NCI-H82 (cell line): ENCODE measurements at places on chromosomes 16 and 17.
A peak's percentile ranks its signal among the peaks of the same experiment; 100 is the strongest.

- DNase-seq: no peak
Measured at GRCh38 chr17:35499548-35499947, 37.9 kb downstream of the SLFN12L start.

DNA sequence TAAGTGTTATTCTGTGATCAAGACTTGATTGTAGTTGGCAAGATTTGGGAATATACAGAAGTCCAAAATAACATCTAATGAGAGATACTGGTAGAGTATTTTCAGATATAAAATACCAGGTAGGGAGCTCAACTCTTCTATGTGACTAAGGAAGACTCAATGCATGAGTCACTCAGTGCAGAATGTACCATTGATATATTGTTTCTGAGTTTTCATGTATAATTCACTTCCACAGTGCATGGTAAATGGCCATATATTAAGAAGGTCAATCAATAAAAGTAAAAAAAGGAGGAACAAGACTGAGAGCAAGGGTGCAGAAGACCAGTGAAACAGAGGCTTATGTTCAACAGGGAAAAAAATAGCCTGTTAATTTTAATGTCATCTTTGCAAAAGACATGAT is 1387.9 kb downstream of the CDH8 start:
- no peak for DNase-seq

DNA sequence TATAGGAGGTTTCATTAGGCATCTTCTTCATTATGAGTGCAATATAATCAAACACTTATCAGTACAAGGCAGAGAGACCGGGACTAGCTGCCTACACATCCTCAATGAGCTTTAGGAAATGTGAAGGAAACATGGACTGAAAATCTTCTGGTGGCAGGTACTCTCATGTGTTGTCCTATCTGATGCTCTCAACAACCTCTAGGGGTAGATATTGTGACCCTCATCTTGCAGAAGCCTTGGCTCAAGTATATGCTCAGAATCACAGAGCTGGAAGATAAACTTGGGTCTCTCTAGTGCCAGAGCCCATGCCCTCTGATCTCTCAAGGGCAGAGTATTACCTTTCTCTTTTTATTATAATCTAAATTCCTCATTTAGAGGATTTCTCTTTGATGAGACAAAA is 181.6 kb upstream of the C17orf78 start:
- DNase-seq: no peak

GRCh38 chr17:77721846-77722160 is 236.7 kb upstream of the TNRC6C start:
- DNase-seq: no peak

DNA sequence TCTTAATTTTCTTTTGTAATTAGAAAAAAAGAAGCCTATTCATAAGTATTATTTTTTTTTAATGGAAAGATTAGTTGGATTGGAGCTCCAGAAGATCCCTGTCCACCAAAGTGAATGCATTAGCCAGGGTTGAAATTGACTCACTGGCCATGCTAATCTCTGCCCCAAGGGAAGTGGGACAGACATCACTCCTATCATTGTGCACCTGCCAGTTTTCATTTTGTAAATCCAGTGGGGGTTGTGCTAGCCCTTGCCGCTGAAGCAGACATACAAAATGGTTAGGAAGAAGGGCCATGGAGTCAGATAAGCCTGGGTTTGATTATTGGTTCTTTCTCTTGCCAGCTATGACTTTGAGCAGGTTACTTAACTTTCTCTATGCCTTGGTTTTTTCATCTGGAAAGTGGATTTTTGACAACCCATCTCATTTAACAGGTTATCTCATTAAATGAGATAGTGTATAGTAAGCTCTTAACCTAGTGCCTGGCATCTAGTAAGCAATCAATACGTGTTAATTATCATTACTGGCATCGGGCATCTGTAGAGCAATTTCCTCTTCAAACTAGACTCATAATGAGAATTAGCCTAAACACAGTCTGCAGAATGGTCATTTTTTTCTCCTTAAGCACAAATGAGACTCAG is 216.9 kb downstream of the IRX3 start:
- no peak for DNase-seq

DNA sequence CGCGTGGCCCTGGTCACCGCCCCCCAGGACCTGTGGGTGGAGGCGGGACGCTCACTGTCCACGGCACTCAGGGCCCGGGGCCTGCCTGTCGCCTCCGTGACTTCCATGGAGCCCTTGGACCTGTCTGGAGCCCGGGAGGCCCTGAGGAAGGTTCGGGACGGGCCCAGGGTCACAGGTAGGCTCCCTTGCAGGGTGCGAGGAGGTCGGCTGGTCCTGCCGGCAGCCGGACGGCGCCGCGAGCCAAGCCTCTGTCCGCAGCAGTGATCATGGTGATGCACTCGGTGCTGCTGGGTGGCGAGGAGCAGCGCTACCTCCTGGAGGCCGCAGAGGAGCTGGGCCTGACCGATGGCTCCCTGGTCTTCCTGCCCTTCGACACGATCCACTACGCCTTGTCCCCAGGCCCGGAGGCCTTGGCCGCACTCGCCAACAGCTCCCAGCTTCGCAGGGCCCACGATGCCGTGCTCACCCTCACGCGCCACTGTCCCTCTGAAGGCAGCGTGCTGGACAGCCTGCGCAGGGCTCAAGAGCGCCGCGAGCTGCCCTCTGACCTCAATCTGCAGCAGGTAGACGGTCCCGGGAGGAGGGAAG is 1.3 kb downstream of the GUCY2D start:
- DNase-seq: no peak

GRCh38 chr16:17491140-17491662 is 20.4 kb upstream of the XYLT1 start:
- no peak for DNase-seq

DNA sequence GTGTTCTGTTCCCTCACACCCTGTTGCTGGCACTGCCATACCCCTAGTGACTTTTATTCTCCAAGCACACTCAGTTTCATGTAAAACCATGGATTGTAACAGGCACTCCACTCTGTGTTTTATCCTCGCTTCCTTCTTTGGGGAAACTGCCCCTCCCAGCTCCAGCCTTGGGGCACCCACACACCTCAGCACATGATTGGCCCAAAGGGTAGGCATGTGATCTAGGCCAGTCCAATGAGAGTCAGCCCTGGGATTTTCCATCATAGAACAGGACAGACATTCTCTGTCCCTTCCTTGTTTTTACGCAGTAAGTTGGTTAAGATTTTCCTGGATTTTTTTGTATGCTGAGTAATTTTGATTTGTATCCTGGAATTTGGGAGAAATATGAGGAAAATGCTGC is 115.4 kb downstream of the C16orf95 start:
- no peak for DNase-seq

DNA sequence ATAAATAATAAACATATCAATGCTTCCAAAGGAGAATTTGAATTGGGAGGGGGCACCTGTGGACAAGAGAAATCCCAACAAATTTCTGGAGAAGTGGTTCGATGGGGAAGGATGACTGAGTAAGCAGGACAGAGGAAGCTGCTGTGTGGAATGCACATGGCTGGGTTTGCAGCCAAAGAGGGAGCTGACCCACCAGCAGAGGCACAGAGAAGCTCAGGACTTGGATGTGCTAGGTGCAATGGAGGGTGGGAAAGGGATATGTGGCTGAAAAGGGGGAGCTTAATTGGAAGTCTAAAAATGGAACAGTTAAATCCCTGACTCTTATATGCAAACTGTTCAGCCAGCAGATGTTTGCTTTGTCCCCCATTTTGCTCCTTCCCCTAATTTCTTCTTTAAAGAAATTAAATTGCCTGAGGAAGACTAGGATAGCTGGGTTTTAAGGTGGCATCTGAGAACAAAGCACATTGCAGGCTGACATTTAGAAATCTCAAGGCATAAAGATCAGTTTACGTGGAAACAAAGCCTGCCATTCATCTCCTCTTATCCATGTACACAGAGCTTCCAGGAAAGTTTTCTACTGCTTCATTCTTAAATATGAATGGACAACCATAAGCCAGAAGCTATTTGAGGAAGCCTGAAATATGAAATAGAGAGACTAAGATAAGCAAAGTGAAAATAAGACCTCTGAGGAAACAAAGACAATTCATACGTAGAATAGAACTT is 23.0 kb upstream of the TNS4 start:
- no peak for DNase-seq

DNA sequence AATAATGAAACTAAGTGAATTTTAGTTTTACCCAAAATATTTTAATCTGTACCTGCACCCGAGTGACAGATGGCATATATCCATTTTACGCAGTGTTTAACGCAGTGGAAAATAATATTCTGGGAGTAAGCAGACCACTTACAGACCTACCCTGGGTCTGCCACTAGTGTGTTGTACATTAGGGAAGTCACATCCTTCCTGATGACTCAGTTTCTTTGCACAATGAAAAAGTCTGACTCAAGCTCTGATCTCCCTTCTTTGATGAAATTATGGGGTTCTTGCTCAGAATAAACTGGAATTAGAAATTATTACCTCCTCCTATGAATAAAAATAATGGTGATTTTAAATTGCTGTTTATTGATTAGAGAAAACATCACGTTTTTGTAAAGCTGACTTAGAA is 123.2 kb upstream of the AXIN2 start:
- DNase-seq: no peak

DNA sequence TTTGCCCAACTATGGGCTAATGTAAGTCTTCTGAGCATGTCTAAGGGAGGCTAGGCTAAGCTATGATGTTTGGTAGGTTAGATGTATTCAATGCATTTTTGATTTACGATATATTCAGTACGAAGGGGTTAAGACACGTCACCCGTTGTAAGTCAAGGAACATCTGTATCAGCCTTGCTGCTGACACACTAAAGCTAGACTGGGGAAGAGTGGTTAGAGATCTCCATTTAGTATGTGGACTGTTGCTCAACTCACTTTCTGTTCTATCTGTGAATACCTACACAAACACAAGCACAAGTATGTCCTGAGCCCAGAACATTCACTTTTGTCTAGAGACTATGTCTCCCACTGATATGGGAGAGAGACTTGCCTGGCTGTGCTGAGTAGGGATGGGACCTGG is 71.5 kb downstream of the VMP1 start:
- no peak for DNase-seq

GRCh38 chr16:51239196-51239595 is 88.1 kb upstream of the SALL1 start:
- DNase-seq: no peak

GRCh38 chr16:57341441-57342303 is 16.9 kb upstream of the CCL22 start:
- no peak for DNase-seq

- peak; percentile 53 for DNase-seq
Measured at GRCh38 chr17:76147211-76148014, 6.4 kb upstream of the FOXJ1 start.

DNA sequence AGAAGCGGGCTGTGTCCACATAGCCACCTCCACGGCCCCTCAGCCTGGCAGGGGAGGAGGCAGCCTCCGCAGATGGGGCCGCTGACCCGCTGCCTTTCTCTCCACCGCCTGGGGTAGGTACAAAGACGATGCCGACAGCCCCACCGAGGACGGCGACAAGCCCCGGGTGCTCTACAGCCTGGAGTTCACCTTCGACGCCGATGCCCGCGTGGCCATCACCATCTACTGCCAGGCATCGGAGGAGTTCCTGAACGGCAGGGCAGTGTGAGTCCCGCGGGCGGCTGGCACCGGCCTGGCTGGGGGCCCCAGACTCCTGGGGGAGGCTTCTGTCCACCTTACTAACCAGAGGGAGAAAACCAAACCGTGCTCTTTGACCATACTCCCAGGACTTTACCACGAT is 27.9 kb downstream of the MGRN1 start:
- DNase-seq: no peak

- DNase-seq: no peak
Measured at GRCh38 chr17:76660656-76661042, 17.1 kb upstream of the ST6GALNAC1 start.

DNA sequence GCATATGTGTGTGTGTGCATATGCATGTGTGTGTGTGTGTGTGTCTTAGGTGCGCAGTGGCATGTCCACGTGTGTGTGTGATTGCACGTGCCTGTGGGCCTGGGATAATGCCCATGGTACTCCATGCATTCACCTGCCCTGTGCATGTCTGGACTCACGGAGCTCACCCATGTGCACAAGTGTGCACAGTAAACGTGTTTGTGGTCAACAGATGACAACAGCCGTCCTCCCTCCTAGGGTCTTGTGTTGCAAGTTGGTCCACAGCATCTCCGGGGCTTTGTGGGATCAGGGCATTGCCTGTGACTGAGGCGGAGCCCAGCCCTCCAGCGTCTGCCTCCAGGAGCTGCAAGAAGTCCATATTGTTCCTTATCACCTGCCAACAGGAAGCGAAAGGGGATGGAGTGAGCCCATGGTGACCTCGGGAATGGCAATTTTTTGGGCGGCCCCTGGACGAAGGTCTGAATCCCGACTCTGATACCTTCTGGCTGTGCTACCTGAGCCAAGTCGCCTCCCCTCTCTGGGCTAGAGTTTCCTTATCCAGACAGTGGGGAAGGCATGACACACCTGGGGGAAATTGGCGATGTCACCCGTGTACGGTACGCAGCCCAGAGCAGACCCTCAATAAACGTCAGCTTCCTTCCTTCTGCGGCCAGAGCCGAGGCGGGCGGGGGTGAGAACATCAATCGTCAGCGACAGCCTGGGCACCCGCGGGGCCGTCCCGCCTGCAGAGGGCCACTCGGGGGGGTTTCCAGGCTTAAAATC is 47.6 kb downstream of the IL21R start:
- DNase-seq: no peak

DNA sequence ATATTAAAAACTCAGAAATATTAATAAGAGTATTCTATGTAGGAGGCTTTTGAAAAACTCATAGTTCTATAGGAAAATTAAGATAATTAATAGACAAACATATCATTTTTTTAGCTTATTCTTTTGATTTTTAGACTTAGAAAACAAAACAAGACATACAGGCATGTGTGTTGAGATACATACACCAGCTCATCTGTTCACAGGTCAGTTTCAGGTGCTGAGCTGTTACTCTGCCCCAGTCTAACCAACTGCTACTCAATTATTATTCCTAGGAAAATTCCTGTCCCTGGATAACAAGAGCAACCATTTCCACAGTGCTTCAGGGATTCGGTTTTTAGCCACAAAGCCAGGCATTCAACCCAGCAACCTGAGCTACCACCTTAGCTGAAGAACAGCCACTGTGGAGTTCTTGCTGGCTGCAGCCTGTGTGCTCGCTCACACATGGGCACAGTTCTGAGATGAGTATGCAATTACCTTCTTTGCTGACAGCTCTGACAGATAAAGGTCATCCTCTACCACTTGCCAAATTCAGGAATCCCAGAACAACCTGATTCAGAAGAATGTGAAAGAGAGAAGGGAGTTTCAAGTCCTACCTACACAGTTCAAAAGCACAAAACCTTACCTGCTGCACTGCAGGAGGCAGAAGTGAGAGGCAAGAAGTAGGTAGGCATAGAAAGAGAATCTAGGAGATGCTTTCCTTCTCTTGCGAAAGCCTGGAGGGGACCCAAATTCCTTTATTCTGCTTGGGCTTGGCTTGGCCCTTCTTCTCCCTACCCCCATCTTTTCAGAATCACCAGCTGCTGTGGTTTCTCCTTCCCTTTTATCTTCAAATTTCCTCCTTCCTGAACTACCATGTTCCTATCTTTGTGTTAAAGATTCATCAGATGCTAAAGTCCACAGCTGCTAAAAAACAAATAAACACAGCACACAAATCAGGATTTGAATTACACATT is 62.7 kb downstream of the TEX2 start:
- DNase-seq: no peak
